Left lung (tissue), 14 donors: ENCODE measurements at places on chromosomes 6 and 20.

DNA sequence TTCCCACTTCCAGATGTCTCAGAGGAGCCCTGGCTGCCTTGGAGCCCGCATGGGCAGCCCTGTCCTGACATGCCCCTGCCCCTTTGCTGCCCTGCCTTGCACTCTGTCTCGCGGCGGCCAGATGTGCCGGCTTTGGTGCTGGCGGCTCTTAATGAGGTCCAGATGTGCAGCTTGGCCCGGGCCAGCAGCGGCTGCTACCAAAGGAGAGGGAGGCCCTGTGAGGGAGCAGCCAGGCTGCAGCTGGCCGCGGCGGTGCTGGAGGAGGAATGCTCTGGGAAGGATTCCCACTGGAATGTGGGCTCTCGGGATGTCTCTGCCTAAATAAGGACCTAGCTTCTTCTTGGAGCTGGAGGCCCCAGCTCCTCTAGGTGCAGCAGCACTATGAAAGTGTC lies 72.4 kb downstream of the FGD2 start:
- DNase-seq, result peak; percentile 83

- no peak for DNase-seq
These were observed 24.4 kb downstream of the PCMTD2 start for GRCh38 chr20:64279826-64280459.

DNA sequence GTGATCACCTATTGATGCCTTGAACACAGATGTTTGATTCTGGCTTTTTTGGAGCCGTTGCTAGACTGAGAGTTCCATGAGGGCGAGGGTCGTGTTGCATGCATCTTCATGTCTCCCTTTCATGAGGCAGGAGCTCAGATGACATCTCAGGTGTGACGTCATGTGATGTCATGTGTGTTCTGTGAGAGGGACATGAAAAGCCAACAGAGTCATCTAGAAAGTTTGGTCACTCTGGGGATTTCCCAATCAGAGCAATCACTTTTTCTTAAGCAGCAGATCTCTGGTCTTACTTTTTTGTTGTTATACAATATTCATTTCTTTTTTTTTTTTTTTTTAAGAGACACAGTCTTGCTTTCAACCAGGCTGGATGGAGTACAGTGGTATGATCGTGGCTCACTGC lies 411.8 kb downstream of the PREX1 start:
- DNase-seq, result no peak

GRCh38 chr6:25359191-25359861 lies 80.2 kb downstream of the CARMIL1 start:
- DNase-seq, result peak; percentile 76

DNA sequence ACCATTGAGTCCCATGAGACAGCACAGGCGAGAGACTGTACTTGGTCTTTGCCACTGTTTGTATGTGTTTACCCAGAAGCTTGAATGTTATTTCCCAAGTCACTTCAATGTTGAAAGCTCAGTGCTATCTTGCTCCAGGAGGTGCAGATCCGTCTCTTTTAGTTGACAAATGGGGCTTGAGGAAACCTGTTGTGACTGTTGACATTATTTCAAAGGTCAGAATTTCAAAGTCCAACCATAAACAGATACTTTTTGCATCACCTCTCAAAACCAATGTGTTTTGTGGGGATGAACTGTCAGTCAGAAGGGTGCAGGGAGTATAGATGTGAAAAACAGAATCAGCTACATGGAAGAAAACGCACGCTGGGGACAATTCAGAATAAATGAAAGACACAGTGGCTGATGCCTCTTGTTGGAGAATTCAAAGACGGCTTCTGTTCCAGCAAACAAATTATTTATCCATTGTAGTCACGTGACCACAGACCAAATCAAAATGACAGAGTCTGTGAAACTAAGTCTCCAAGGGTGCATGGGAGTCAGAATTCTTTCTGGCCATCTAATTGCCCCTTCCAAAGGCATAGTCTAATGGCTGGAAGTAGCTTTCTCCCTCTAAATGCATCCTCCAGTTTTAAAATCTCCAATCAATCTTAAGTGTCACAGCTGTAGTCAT lies 83.7 kb downstream of the MYLK4 start:
- DNase-seq, result no peak

GRCh38 chr20:47334022-47334551 lies 22.4 kb downstream of the ZMYND8 start:
- no peak for DNase-seq

DNA sequence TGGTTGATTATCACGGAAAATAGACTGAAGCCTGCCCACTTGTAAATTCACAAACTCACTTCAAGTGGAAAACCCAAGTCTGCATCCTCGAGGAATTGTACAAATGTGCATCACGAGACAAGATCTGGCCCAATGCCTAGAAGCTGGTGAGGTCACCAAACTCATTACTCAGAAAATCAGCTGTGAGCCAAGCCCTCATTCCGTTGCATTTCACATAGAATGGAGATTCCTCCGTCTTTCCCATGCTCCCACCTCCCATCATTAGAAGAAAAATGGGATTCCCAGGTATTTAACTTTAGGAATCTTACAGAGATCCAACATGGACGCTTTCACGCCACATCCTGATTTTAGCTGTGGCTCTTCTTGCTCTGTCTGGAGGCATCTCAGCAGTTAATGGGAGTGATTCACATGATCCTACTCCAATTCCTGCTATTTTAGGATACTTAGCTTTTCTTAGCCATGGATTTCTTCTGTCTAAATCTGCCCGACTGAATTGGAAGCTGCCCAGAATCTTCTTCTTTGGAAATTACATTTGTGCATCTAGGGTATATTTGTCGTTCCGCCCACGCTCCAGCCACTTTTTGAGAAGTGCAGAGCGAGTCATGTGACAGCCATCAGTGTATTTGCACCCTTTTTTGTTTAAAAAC lies 68.7 kb upstream of the STMND1 start:
- peak; percentile 73 for DNase-seq

- no peak for DNase-seq
These were observed 252.7 kb downstream of the KHDC1L start for GRCh38 chr6:72972579-72972978.

- no peak for DNase-seq
These were observed 4.7 kb upstream of the TUBB2A start for GRCh38 chr6:3162067-3162497.
